ENCODE measurements at places on chromosomes 1 and 21. TPM values are rescaled to one million over a fixed set of nuclear protein-coding genes. Genes with fewer than 3 reads are reported as not detected.
A peak's percentile ranks its signal among the peaks of the same experiment; 100 is the strongest.

The CDCA8 gene
- total RNA-seq: 61.2 TPM

The PTPRC gene
- 458 TPM for total RNA-seq

The IFI44L gene
- total RNA-seq: 52.1 TPM

The LCE3D gene
- not detected for total RNA-seq

The IGSF9 gene
- 0.07 TPM for total RNA-seq

The LRRC42 gene
- total RNA-seq: 25.4 TPM

The NFIA gene
- total RNA-seq: 3.2 TPM

The FYB2 gene
- total RNA-seq: not detected

The PGBD5 gene
- total RNA-seq: not detected

DNA sequence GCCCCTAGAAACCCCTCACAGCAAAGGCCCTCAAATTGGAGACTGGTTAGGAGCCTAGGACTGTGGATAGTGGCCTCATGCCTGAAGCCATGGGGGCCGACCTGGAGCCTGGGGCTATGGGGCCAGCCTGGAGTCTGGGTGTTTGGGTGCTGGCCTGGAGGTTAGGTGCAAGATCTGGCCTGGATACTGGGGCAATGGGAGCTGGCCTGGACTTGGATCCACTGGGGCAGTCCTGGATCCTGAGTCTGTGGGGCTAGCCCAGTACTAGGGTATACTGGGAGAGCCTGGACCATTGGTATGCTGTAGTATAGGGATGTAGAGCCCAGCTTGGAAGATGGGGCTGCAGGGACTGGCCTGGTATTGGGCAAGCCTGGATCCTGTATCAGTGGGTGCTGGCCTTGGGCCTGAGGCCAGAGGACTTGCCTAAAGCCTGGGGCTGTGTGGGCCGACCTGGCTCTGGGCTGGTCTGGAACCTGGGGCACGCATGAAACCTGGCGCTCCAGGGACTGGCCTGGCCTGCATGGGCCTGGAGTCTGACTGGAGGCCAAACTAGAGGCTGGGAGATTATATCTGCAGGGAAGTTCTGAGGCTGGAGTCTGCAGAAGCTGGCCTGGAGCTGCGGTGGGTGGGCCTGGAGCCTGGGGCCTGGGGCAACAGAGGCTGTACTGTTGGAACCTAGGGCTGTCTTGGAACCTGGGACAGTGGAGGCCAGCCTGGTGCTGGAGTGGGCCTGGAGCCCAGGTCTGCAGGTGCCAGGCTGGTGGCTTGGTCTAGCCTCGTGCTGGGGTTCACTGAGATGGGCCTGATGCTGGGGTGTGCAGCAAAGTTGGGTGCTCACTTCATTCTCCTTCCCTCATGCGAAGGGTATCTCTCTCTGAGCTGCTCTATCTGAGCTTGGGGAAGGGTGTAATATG is 12.6 kb upstream of the DENND1B start:
- no peak for DNase-seq
- H3K4me3 ChIP-seq: no peak overlapping the region
- no peaks in the 10 kb centered on the region for H3K4me1 ChIP-seq
- H3K27me3 ChIP-seq: no peaks in the 10 kb centered on the region
- H3K27ac ChIP-seq: no peak overlapping the region
- H3K36me3 ChIP-seq: no peaks in the 10 kb centered on the region

DNA sequence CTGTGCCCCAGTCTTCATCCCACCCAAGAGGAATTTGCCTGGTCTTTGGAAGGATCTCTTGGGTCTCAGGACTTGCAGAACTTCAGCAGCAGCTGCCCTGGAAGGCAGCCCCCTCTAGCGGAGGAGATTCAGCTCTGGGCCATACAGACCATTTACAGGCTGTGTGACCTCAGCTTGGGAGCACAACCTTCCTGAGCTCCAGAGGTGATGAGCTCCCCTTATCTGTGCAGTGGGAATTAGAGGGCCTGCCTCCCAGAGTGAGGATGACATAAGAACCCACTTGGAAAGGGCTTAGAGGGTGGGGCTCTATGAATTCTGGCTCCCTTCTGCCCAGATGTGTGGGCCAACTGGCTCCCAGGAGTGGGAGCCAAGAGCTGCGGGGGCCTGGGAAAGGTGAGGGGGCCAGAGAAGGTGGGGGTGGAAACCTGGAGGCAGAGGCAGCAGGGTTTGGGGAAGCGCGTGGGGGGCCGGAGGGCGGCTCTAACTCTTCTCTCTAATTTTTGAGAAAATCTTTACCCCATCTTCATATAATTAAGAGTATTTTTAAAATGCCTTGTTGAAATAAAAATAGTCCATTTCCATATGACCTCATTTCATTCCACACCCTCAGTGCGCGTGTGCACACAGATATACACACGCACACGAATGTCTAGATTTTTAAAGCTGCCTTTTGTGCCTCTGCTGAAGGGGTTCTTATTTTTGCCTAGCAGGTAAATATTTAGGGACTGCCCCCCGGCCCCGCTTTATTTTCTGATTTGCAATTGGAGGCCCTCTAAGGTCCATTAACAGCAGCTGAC is 21.5 kb downstream of the EPHB2 start:
- no peaks in the 10 kb centered on the region for H3K4me1 ChIP-seq
- H3K27me3 ChIP-seq: no peaks in the 10 kb centered on the region
- no peak overlapping the region for H3K4me3 ChIP-seq
- H3K27ac ChIP-seq: no peak overlapping the region

- no peak overlapping the region for H3K4me3 ChIP-seq
- DNase-seq: no peak
- peaks cover 5% of the 10 kb centered on the region for H3K4me1 ChIP-seq
- H3K27ac ChIP-seq: no peak overlapping the region
These were observed 19.7 kb downstream of the EDEM3 start for GRCh38 chr1:184734980-184735379.

DNA sequence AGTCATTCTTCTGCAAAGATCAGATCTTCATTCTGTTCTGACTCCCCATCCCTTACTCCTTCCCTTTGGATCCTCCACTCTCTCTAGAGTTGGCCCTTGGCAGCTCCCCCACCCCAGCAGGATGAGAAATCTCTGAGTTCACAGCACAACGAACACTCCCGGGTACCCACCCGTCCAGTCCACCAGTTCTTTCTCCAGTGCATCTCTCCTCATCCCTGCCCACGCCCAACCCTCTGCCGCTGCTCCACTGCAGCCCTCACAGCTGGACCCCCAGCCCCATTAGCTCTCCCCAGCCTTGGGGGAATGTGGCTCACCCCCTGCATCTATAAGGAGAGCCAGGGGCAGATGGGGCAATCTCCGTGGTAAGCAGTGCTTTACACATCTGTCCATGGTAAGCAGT is 125.7 kb downstream of the MATN1 start:
- H3K4me1 ChIP-seq: no peaks in the 10 kb centered on the region
- no peak for DNase-seq
- H3K36me3 ChIP-seq: no peaks in the 10 kb centered on the region
- H3K27ac ChIP-seq: no peak overlapping the region
- H3K27me3 ChIP-seq: peaks cover 12% of the 10 kb centered on the region
- no peak overlapping the region for H3K4me3 ChIP-seq

DNA sequence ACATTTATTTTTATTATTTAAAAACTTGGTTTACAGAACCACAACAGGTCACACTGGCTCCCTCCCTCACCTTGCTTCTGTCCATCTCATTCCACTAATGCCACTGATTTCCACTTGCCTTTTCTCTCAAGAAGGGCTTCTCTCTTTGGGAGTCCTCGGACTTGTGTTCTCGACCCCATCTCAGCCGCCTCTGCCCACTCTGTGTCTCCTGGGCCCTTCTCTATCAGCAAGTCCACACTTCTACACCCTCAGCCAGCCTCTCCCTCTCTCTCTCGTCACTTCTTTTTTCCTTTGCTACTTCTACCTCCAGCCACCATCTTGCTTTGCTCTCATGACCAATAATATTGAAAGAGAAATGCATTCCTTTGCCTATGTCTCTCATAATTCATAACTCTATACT is 129.4 kb downstream of the HMGB4 start:
- no peaks in the 10 kb centered on the region for H3K36me3 ChIP-seq
- H3K27ac ChIP-seq: no peak overlapping the region
- peaks cover 16% of the 10 kb centered on the region for H3K27me3 ChIP-seq
- DNase-seq: no peak

DNA sequence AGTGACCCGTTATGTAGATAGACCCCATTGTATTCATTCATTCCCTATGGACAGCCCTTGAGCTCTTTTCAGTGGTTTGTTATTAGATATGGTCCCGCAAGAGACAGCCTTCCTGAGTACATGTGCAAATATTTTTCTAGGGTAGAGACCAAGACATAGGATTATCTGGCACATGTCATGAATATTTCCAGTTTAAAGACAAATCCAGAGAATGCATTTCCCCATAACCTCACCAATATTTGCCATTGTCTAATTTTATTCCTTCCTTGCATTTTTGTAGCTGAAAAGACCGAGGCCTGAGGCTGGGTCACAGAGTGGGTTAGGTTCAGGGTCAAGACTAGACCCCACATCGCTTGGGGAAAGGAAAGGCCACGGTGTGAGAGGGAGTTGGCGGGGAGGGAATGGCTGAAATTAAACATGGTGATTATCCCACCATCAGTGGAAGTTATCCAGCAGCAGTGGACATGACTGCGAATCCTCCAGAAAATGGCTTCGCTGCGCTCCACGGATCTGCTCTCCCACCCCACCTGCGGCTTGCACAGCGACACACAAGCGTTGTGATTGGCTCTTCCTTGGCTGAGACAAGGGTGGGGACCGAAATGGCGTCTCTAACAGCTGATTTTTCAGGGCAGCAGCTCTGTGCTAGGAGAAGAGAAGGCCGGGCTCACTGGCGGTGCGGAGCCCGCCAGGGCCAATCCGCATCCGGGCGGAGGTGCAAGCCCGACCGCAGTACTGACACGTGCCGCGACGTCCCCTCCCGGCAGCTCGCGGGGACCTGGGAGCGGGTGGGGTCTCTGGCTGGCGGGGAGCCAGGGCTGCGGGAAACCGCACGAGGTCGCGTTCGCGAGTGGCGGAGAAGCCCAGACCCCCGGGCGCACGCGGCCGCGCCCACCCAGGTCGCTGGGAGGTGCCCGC is 16.1 kb upstream of the STMN1 start:
- peak overlapping the region; percentile 62 for H3K4me3 ChIP-seq
- H3K36me3 ChIP-seq: no peaks in the 10 kb centered on the region
- DNase-seq: peak; percentile 65
- H3K27me3 ChIP-seq: peaks cover 8% of the 10 kb centered on the region
- peak overlapping the region; percentile 56 for H3K27ac ChIP-seq

- peak overlapping the region; percentile 44 for H3K27ac ChIP-seq
- H3K27me3 ChIP-seq: no peaks in the 10 kb centered on the region
- peaks cover 41% of the 10 kb centered on the region for H3K4me1 ChIP-seq
- H3K4me3 ChIP-seq: no peak overlapping the region
- DNase-seq: no peak
These were observed 40.8 kb downstream of the RSPH1 start for GRCh38 chr21:42455196-42455595.

- DNase-seq: peak; percentile 33
- no peaks in the 10 kb centered on the region for H3K4me1 ChIP-seq
- peaks cover 63% of the 10 kb centered on the region for H3K36me3 ChIP-seq
- no peak overlapping the region for H3K4me3 ChIP-seq
- no peaks in the 10 kb centered on the region for H3K27me3 ChIP-seq
- H3K27ac ChIP-seq: peak overlapping the region; percentile 13
These were observed 9.9 kb downstream of the SNRPE start for GRCh38 chr1:203871114-203871880.

GRCh38 chr1:36590771-36591170 is 108.1 kb upstream of the CSF3R start:
- no peaks in the 10 kb centered on the region for H3K4me1 ChIP-seq
- no peak for DNase-seq
- peaks cover 15% of the 10 kb centered on the region for H3K27me3 ChIP-seq
- H3K36me3 ChIP-seq: no peaks in the 10 kb centered on the region
- H3K27ac ChIP-seq: no peak overlapping the region
- no peak overlapping the region for H3K4me3 ChIP-seq

GRCh38 chr1:26410706-26411623 is at the start of gene LIN28A:
Gene LIN28A, plus strand, starts transcription at chr1:26410817. Its CDS starts 75 bp downstream, at chr1:26410892.
- H3K36me3 ChIP-seq: no peaks in the 10 kb centered on the region
- H3K27ac ChIP-seq: no peak within 1 kb of the TSS
- H3K4me3 ChIP-seq: no peak within 1 kb of the TSS
- H3K27me3 ChIP-seq: peaks cover 43% of the 10 kb centered on the region
- H3K4me1 ChIP-seq: peaks cover 20% of the 10 kb centered on the region

DNA sequence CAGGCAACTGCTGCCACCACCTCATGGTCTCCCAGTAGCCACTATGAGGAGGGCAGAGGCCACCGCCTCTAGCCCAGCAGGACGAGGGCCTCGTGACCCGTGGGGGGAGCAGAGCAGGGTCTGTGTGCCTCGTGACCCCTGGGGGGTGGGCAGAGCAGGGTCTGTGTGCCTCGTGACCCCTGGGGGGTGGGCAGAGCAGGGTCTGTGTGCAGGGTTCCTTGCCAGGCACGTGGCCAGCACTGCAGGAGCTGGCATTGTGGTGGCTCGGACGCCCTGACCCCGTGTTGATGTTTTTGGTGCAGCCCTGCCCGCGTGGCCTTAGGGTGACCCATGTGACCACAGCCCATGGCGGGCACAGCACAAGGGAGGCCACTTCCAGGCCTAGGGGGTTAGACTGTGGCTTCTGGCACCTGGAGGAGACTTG is 52.8 kb downstream of the SLX9 start:
- no peak overlapping the region for H3K4me3 ChIP-seq
- no peaks in the 10 kb centered on the region for H3K4me1 ChIP-seq
- H3K27ac ChIP-seq: no peak overlapping the region
- no peak for DNase-seq

GRCh38 chr1:92299477-92300150 is 755 bp downstream of the RPAP2 start:
- peaks cover 31% of the 10 kb centered on the region for H3K4me1 ChIP-seq
- H3K4me3 ChIP-seq: peak overlapping the region; percentile 84
- H3K27me3 ChIP-seq: no peaks in the 10 kb centered on the region
- peaks cover 36% of the 10 kb centered on the region for H3K36me3 ChIP-seq

- DNase-seq: no peak
- H3K4me3 ChIP-seq: no peak overlapping the region
- H3K27ac ChIP-seq: no peak overlapping the region
- H3K27me3 ChIP-seq: no peaks in the 10 kb centered on the region
- H3K36me3 ChIP-seq: no peaks in the 10 kb centered on the region
These were observed 2.8 kb downstream of the CFHR4 start for GRCh38 chr1:196890668-196891067.

GRCh38 chr21:37008724-37009123 is 2.2 kb downstream of the RIPPLY3 start:
- H3K4me3 ChIP-seq: no peak overlapping the region
- H3K27ac ChIP-seq: no peak overlapping the region
- no peak for DNase-seq
- H3K27me3 ChIP-seq: peaks cover 35% of the 10 kb centered on the region

DNA sequence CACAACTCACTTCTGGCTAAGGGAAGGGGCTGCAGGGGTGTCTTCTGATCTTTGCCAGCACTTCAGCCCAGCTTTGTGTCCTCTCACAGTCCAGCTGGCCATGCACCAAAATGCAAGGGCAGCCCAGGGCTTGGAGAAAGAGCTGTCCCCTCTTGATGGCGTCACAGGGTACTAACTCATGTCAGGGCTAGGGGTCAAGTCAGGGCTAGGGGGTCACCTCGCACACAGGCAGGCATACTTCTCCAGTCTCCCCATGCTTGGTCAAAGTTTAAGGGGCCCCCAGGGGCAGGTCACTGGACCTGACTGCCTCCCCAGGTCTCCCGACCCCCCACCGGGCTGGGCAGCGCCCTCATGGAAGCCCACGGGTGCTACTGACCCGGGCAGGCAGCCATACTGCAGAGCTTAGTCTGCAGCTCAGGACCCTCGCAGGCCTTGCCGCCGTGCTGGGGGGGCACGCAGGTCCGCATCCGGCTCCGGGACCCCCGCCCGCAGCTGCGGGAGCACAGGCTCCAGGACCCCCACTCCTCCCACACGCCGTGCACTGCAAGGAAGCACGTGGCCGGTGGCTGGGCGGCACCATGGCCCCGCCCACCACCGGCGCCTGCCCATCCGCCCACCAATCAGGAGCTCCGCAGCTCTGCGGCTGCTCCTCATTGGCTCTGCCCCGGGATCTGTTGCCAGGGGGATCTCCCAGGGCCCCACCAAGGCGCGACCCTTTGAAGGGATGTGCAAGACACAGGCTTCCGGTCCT is 21.5 kb downstream of the ADGRB2 start:
- no peak for DNase-seq
- H3K27ac ChIP-seq: no peak overlapping the region
- no peak overlapping the region for H3K4me3 ChIP-seq
- H3K36me3 ChIP-seq: no peaks in the 10 kb centered on the region
- H3K27me3 ChIP-seq: no peaks in the 10 kb centered on the region
